ENCODE measurements at places on chromosomes 11 and 22.
A peak's percentile ranks its signal among the peaks of the same experiment; 100 is the strongest.

GRCh38 chr11:87324817-87325489 is 287.2 kb downstream of the TMEM135 start:
- no peak for DNase-seq

- no peak for DNase-seq
These were observed 38.0 kb upstream of the GALNT18 start for GRCh38 chr11:11659567-11660362.

- no peak for DNase-seq
These were observed 944 bp downstream of the C11orf86 start for GRCh38 chr11:66976028-66976467.

DNA sequence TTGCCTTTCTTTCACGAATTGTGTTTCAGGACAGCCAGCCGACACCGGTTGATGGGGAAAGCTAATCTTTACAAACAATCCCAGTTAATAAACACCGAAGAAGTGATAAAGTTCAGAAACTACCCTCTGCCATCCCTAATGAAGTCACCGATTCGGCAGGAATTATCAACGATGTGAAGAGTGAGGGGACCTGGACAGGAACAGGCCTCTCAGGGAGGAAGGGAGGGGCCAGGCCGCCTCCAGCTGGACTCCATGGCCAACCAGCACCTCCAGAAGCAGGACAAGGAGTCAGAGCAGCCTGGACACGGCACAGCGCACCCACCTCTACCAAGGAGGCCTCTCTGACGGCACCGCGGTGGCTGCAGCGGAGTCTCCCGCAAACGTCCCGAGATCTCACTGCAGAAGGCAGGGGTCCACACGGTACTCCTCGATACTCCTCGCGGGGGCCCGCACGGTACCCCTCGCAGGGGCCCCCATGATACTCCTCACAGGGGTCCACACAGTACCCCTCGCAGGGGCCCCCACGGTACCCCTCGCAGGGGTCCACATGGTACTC is 3.9 kb downstream of the TOLLIP start:
- DNase-seq, result no peak

- DNase-seq, result peak; percentile 8
These were observed 87.8 kb upstream of the VPREB1 start for GRCh38 chr22:22156716-22157347.
